ENCODE measurements at places on chromosomes 7 and 10. TPM values are rescaled to one million over a fixed set of nuclear protein-coding genes. Genes with fewer than 3 reads are reported as not detected.

GRCh38 chr10:118590334-118590733, 5.1 kb downstream of the PRLHR start:
- no peak for DNase-seq

DNA sequence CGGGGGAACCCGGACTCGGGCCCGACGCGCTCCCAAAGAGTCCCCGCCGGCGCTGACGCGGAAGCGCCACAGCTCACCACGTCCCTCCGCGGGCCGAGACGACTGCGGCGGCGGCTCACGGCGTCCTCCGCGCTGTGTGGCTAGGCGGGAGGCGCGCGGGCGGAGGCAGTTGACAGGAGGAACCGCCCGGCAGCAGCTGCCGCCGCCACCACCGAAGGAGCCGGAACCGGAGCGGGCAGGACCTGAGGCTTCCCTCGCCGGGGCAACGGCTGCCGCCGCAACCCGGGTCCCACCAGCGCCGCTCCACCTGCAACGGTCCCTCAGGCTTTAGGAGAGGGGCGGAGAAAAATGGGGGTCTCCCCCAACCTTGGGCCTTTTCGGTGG, 334 bp downstream of the ZNF800 start:
- DNase-seq, result no peak

- DNase-seq, result no peak
Observed at GRCh38 chr7:111199643-111200042, 108.7 kb downstream of the LRRN3 start.

The OPN4 gene
- not detected for total RNA-seq

All from omental fat pad (tissue), 4 donors.